Choroid plexus epithelial cell (primary cell): ENCODE measurements at places on chromosomes 11 and 22.

- DNase-seq: peak; percentile 70
Observed at GRCh38 chr22:17359501-17359900, 9.8 kb upstream of the CECR2 start.

GRCh38 chr11:123047947-123048293, 14.0 kb downstream of the HSPA8 start:
- DNase-seq: no peak

DNA sequence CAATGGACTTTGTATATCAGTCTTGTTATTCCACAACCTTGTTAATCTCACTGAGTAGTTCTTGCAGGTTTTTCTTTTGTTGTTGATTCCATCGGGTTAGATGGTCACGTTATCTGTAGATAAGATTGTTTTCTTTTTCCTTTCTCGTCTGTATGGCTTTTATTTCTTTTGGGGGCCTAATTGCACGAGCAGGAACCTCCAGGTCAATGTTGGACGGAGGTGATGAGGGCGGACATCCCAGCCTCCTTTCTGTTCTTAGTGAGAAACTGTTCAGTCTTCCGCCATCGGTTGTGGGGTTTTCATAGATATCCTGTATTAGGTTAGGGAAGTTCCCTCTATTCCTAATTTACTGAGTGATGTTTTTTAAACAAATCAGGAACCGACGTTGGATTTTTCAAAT, 4.8 kb upstream of the PRR33 start:
- DNase-seq: no peak

- DNase-seq: no peak
Observed at GRCh38 chr11:7072401-7073028, 16.3 kb upstream of the RBMXL2 start.

DNA sequence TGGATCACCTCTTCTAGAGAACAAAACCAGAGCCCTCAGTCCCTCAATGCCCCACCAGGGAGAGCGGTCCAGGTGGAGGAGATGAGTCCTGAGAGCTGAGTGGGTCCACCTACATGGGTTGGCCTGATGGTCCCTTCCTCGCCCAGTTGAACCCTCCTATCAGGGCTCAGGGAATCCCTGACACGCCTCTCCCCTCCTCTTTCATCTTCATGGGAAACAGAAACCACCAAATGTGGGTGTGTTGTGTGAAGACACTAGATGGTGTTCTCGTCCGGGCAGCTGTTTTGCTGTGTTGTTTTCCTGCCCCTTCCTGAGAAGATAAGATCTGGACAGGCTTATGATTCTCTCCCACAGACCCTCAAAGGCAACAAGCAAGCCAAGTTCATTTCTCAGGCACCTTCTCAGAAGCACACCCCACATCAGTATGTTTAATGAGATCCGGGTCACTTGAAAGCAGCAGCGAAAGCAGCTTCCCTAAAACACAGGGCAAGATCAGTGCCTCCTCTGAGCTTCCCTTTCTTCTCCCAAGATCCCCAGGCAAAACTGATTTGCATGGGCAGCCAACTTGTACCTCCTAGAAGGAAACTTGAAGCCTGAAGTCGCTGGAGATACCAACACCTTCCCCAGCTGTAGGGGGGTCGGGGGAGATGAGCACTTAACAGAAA, 35.3 kb upstream of the POU2AF1 start:
- DNase-seq: no peak

DNA sequence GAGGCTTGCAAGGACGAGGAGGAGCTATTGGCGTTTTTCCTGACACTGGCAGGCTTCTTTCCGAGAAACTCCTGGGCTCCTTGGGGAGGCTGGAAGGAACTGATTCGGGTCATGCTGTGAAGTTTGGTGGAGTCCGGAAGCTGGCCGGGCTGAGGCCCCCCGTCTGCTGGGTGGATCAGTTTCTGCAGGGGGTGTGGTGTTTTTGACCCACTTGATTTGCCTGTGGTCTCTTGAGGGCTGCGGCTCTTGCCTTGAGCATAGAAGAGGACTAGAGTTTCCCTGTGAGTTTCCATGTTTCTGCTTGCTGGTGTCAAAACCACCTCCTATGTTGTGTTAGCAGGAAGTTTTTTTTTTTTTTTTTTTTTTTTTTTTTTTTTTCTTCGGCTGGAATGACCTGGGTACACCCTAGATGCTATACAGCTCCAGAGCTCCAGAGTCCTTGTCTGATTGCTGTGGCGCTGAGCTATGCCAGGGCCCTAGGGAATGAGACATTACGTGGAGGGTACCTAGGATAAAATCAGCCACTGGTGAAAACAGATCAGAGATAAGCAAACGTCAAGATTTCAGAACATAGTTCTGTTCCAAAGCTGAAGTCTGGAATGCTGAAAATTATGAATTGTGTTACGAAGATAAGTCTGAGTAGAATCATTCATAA, 728 bp downstream of the TBC1D22A start:
- DNase-seq: peak; percentile 93

DNA sequence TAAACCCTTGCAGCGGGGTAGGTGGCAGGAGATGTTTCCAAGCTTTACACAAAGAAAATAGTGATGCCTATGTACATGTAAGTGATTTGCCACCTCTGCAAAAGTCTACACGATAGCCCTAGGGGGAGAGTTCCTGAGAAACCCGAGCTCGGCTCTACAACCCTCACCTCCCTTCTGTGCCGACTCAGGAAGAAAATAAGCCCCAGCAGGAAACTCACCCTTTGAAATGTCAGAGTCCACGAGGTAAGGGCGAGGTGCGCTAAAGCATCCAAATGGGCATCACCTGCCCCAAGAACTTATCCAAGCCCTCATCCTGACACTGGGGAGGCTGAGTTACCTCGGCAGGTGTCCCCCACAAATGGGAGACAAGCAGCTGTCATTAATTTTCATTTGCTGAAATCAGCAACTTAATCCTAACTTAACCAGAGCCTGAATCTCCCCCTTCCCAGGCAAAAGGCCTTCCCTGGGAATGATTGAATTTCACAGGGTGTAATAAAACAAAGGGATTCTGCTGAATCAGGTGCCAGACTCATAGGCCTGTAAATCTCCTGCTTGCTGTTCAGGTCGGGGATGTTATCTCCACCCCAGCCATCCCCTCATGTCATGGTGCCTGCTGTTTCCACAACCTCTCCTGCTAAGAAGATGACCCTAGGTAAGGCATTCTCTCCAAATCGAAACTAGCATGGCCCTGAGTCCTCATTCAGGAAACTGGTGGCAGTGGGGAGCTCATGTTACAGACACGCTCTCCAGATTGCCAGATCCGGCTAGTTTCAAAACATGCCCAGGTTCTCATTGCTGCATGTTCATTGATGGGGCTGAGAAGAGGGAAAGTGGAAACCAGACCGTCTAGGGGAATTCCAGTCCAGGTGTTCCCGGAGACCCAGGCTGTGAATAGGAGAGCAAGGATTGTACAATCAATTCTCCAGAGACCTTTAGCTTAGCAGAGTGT, 105.3 kb upstream of the KIRREL3 start:
- no peak for DNase-seq

- no peak for DNase-seq
Observed at GRCh38 chr11:34583818-34584217, 37.1 kb upstream of the EHF start.

- DNase-seq: no peak
Observed at GRCh38 chr11:43269254-43269918, 42.4 kb upstream of the API5 start.

- DNase-seq: no peak
Observed at GRCh38 chr22:32607086-32607485, 132.5 kb downstream of the FBXO7 start.

DNA sequence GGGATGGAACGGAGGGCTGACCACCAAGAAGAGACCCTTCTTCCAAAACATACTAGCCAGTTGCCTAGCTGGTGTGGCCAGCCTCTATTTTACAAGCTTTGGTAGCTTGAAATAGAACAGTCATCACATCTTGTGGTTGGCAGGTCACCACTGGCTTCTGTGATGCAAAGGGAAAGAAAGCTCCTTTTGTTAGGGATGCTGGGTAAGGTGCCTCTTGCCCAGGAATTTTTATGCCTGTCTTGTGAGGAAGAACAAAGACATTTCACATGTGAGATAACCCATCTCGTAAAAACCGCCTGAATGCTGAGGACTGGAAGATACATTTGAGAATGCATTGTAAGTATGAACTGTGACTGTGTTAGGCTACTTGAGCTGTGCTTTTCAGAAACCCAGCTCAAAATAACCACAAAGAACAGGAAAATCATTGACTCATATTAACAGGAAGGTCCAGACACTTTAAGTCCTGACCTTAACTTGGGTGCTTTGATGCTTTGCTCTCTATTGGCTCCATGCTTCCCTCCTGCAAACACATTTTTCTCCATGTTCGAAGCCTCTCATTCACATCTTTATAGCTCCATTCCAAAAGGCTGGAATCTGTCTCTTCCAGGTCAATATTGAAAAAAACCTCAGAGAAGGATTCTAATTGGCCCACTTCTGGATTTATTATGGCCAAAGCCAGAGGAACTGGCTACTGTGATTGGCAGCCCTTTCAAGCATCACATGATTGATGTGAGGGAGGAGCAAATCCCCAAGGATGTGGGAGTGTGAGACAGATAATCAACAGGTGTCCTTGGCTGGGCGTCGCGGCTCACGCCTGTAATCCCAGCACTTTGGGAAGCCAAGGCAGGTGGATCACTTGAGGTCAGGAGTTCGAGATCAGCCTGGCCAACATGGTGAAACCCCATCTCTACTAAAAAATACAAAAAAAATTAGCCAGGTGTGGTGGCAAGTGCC, 53.9 kb downstream of the MICAL2 start:
- DNase-seq: peak; percentile 88

DNA sequence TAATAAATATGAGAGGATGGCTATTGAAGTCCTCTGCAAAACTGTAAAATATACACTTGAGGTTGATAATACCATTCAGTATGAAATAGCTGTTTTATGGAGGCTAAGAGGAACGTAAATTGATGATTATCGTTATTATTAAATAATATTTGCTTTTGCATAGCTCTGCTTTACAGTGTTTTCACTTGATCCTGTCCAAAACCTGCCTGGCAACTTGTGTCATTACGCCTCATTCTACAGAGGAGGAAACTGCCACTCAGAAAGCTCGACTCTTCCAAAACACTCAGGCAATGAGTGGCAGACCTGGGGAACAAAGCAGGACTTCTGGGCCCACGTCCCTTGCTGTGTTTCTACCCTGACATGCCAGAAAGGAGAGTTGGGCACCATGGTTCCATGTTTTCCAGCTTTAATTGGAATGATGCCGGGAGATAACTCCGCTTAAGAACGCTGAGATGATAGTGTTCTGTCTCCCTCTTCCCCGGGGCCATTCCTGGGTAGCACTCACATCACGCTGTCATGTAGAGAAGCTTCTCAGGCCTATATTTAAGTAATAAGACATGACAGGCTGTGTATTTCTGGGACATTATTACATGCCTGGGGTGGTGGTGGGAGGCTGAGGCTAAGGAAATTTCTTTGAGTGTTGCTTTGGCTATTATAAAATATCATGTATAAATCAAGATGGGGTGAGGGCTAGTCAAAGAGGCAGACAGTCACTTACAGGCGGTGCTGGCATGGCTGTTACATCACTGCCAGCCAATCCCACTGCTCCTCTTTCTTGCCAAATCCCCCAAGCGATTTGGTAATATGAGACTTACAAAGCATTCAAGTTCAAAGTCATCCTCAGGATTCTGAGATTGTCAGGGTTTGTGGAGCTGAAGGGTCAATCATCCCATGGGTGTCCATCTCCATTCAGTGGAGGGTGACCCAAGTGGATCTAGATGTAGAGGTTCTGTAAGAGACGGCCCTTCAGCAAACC, 501.7 kb downstream of the INSC start:
- no peak for DNase-seq

GRCh38 chr11:96293598-96294021, 49.4 kb downstream of the MAML2 start:
- no peak for DNase-seq

DNA sequence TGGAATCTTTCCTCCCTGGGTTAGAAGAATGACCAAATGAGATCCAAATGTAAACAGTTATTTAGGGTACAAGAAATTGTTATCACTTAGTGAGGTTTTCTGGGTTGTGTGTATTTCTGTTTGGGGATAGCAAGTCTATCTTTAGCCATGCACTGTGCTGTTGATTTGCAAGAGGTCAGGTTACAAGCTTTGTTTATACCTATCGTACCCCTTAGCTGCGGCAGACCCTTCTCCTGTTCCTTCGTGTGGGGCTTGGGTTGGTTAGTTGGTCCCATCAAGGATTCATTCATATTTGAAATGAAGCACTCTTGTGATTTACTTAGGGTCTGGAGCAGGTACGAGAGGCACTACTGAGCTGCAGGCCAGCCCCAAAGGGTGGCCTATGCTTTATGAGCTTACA, 72.6 kb downstream of the USP35 start:
- DNase-seq: no peak

- DNase-seq: no peak
Observed at GRCh38 chr11:94181526-94181925, 52.9 kb downstream of the PANX1 start.

DNA sequence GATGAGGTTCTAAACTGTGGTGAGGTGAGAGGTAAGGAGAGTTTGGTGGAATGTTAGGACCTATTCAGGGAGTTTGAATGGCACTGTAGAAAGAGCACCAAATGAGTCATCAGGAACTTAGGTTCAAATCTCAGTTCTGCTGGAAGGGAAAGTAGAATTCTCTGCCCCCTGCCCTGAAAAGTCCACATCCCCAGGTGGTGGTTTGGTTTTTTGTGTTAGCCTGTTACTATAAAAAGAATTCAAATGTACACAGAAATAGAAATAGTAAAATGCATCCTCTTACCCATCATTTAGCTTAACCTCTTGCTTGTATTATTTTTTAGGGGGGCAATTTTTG, 20.2 kb downstream of the PPFIBP2 start:
- DNase-seq: no peak

GRCh38 chr11:57555393-57555792, 12.1 kb downstream of the UBE2L6 start:
- no peak for DNase-seq

DNA sequence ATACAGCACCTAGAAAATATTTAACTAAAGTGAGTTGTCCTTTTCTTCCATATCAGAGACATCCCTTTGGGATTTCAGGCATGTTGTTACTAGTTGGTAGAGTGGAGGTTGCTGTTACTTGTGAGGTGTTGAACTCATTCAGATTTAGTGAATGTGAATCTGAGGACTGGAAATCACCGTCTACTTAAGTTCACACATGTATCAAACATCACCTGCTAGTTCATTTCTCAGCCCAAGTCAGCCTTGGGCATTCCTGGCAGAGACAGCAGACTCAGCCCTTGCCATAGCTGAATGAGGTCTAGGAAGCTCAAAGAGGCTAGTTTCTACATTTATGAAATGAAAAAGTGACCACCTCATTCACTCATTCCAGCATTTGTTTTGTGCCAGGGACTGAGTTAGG, 9.7 kb downstream of the KDELR3 start:
- DNase-seq: no peak

GRCh38 chr11:14981507-14981906, 9.4 kb upstream of the CALCA start:
- no peak for DNase-seq

GRCh38 chr11:125371431-125371935, 124.6 kb downstream of the FEZ1 start:
- DNase-seq: no peak

- DNase-seq: peak; percentile 25
Observed at GRCh38 chr11:19889531-19889930, 176.9 kb downstream of the NAV2 start.
